Activated T-cell treated with anti-CD3 and anti-CD28 coated beads, Interleukin-2, amount 50 U/mL, for 72 hours (primary cell): ENCODE measurements at places on chromosomes 2 and 18. TPM values are rescaled to one million over a fixed set of nuclear protein-coding genes. Genes with fewer than 3 reads are reported as not detected.

DNA sequence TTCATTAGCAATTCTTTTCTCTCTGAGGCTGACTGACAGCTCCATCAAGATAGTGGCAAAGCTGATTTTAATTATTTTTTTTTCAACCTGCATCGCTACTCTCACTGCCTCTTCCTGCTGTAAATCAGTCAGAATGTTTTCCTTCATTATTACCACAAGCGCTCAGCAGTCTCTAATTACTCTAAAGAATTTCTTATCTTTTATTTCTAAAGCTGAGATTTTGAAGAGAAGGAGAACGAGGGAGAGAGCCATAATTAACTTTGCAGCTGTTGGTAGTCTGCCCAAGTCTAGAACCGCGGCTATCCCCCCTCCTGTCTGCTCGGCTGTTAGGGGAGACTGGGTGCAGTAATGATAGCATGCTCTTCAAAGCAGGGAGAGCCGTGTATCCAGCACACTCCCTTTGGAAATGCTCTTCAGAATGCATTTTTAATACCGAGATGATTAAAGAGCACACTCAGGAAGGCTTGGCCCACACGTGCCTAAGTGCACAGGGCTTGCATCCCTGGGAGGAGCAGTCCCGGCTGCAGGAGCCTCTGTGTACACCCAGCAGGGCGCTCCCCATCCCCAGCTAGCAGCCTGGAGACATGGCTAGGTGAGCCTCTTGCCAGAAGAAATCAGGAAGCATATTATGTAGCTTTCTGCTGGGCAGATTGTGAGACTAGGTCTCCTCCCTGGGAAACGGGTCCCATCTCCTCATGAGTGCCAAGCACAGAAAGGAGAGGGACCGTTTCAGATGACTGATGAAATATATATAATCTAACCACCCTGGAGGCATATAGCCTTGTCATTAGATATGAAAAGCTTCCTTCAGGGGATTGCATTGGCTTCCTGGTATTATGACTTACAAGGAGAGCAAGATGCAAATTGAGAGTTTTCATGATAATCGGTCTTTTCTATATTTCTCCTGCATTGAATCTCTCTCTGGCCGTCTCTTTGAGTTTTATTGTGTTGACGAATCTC lies 555.2 kb downstream of the CMPK2 start:
- H3K4me1 ChIP-seq: no peaks in the 10 kb centered on the region
- no peak overlapping the region for H3K27ac ChIP-seq
- H3K27me3 ChIP-seq: no peaks in the 10 kb centered on the region
- DNase-seq: no peak

- peaks cover 14% of the 10 kb centered on the region for H3K27me3 ChIP-seq
- no peaks in the 10 kb centered on the region for H3K4me1 ChIP-seq
- no peaks in the 10 kb centered on the region for H3K36me3 ChIP-seq
- H3K27ac ChIP-seq: no peak overlapping the region
Measured at GRCh38 chr2:64794426-64794995, 140.8 kb upstream of the SERTAD2 start.

GRCh38 chr2:85053802-85054201 lies 79.4 kb upstream of the TCF7L1 start:
- peak overlapping the region; percentile 22 for H3K27ac ChIP-seq
- H3K27me3 ChIP-seq: no peaks in the 10 kb centered on the region
- no peak overlapping the region for H3K4me3 ChIP-seq
- peaks cover 24% of the 10 kb centered on the region for H3K4me1 ChIP-seq
- peaks cover 2% of the 10 kb centered on the region for H3K36me3 ChIP-seq

DNA sequence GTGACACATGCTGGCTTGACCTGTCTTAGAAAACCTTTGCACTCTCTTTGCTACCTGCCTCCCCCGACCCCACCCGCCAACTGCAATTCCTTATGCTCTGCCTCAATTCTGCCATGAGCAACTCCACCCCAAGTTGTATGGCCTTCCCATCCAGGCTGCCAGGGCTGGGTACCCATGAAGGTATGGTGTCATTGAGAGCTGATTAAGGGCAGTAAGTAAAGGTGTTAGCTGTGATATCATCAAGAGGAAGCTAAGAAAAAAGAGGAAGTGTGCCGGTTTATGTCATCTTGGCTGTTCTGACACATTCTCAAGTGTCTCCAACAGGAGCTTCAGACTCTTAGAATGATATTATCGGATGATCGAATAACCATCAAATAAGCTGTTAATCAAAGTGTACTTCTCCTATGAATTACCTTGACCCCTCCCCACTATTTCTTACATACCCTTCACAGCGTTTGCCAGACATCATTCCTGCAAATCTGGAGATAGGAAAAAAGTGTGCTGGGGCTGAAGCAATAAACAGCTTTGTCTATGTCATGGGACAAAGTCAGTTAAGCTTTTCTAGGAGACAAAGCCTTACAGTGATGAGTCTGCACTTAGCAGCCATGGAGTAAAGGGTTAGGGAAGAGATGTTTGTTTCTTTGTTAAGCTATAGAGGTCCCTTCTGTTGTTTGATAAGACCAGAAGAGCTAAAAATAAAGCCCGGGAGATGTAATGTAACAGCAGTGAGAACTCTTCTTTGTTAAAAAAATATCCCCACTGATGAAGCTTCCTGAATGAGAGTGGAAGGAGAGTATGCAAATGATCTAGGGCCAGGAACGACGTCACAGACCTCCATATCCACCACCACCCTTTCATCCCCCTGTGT lies 40.4 kb upstream of the SMAD2 start:
- peaks cover 18% of the 10 kb centered on the region for H3K27me3 ChIP-seq
- no peaks in the 10 kb centered on the region for H3K4me1 ChIP-seq
- H3K4me3 ChIP-seq: no peak overlapping the region
- H3K27ac ChIP-seq: no peak overlapping the region

- no peak overlapping the region for H3K27ac ChIP-seq
- H3K27me3 ChIP-seq: peaks cover 56% of the 10 kb centered on the region
- H3K4me1 ChIP-seq: peaks cover 29% of the 10 kb centered on the region
- no peaks in the 10 kb centered on the region for H3K36me3 ChIP-seq
Measured at GRCh38 chr2:15940661-15941480, 521 bp downstream of the MYCN start.

DNA sequence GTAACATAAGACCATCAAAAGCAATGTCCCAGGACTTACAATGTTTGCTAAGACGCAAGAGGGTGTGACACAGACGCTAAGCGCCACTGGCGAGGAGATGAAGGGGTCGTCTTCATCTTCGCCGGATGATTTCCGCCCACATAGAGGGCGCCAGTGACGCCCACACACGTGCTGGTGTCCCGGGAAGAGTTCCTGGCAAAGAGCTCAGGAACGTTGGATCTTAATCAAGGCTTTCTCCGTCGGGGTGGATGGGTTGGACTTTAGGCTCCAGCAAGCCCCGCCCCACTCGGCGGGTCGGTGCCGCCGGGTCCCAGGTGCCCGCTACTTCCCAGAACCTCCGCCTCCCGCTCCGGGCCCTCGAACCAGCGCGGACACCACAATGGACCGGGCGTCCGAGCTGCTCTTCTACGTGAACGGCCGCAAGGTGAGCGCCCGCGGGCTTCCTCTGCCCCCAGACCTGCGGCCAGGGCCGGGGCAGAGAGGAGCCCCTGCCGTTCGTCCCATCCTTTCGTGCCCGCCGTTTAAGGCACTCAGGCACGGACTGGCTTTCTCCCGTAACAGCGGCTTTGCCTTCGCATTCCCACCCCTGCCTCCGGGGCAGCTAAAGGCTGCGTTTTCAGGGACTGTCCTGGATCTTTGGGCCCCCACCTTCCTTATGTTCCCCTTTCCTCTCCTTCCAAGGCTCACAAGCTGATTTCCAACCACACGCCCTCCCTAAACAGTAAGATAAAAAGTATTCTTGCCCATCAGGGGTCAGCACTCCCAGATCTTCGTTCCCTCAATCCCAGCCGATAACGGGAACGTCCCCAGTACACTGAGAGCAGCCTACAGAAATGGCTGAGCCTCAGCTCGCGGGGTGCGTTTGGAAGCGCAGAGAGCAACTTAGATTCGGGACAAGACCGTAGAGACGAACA lies at the start of gene AOX1:
Gene AOX1 (plus strand): TSS at position 285 of the 914 bp plus-strand sequence. CDS start 95 bp downstream, at position 380.
- no peak within 1 kb of the TSS for H3K27ac ChIP-seq
- H3K27me3 ChIP-seq: peaks cover 16% of the 10 kb centered on the region
- H3K36me3 ChIP-seq: no peaks in the 10 kb centered on the region
- DNase-seq: peak; percentile 26
- peaks cover 5% of the 10 kb centered on the region for H3K4me1 ChIP-seq

- H3K4me3 ChIP-seq: no peak overlapping the region
- H3K4me1 ChIP-seq: no peaks in the 10 kb centered on the region
- H3K27me3 ChIP-seq: peaks cover 25% of the 10 kb centered on the region
Measured at GRCh38 chr2:240916571-240917008, 10.5 kb downstream of the CROCC2 start.

- peak overlapping the region; percentile 99 for H3K4me3 ChIP-seq
- DNase-seq: no peak
- no peaks in the 10 kb centered on the region for H3K27me3 ChIP-seq
- peak overlapping the region; percentile 82 for H3K27ac ChIP-seq
- peaks cover 41% of the 10 kb centered on the region for H3K4me1 ChIP-seq
- H3K36me3 ChIP-seq: peaks cover 6% of the 10 kb centered on the region
Measured at GRCh38 chr18:63971320-63972001, 1.6 kb downstream of the SERPINB8 start.

DNA sequence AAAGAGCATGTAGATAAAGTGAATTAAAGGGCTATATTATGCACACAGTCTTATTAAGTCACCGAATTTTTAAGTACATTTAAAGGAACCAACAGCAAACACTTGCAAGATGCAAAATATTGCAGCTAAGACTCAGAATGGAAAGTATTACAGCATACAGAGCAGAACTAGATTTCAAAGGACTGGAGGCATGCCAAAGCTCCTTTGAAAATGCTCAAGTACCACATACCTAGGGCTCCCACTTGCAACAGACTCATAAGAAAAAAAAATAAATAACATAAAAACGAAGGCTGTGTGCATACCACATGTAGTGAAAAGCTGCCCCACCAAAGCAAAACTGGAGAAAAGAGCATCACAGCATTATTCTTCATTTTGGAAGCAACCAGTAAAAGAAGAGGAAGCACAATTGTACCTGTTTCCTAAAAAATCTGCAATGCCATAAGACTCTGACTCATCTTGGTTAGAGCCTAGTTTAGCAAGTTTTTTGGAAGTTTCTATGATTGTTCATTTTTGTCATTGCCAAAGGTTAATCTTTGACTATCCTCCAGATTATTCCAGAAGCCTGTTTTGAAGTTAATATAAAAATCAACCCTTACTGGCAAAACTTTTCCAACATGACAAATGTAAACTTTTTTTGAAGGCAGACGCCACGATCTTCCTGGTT lies 306.0 kb upstream of the COL3A1 start:
- no peak for DNase-seq
- no peaks in the 10 kb centered on the region for H3K27me3 ChIP-seq
- no peak overlapping the region for H3K27ac ChIP-seq
- H3K36me3 ChIP-seq: no peaks in the 10 kb centered on the region
- H3K4me1 ChIP-seq: no peaks in the 10 kb centered on the region

DNA sequence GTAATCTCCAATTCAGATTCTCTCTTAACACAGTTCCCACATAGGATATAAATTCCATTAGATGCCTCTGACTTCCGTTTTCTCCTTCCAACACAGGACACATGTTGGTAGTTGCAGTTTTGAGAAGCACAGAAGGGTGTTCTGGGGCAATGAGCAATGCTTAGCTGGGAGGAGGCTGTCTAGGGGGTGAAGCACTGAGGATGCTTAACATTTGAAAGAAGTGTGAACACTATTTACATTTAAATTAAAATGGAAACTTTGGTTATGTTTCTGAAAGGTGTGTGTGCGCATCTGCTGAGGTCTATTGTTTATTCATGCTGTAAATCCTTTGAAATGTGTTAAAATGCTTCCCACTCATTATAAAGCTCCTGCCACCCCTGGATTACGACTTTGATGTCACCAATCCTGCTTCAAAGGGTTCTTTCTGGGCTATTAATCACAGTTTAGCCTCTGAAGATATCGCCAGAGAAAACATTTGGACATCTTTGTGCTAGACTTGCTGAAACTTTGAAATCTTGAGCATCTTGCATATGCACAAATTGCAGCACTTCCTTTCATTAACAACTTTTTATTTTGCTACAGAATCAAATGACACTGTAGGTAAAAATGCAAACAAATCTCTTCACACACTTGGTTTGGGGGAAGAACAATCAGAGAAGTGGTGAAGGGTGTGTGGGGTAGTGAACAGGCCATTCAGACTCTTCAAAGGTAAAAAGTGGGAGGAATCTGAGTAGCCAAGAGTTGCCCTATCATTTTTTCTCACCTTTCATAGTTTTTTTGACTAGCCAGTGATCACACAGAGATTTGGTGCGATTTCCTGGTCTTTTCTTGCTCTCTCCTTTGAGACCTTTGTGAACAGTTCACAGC lies 258.4 kb downstream of the MYO3B start:
- peaks cover 18% of the 10 kb centered on the region for H3K27me3 ChIP-seq
- no peak overlapping the region for H3K4me3 ChIP-seq

DNA sequence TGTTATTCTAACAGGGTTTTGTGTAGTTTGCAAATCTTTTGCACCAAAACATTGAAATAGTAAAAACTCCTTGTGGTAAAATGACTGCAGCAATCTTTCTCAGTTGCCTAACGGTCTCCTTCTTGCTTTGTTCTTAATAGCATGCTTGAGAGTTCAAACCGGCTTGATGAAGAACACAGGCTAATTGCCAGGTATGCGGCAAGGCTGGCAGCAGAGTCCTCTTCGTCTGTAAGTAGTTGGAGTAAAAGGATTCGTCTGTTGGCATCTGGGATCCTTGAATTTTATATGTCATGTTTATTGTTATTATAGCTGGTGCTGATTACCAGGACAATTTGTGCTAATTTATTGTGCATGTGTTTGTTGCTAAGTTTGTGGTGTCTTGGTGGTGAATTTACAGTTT lies 138.1 kb downstream of the DTNA start:
- no peaks in the 10 kb centered on the region for H3K4me1 ChIP-seq
- H3K4me3 ChIP-seq: no peak overlapping the region
- DNase-seq: no peak
- H3K27ac ChIP-seq: no peak overlapping the region
- peaks cover 41% of the 10 kb centered on the region for H3K27me3 ChIP-seq
- no peaks in the 10 kb centered on the region for H3K36me3 ChIP-seq

GRCh38 chr2:189293164-189293563 lies 113.6 kb upstream of the COL5A2 start:
- H3K36me3 ChIP-seq: no peaks in the 10 kb centered on the region
- no peaks in the 10 kb centered on the region for H3K27me3 ChIP-seq
- no peak for DNase-seq
- H3K4me3 ChIP-seq: no peak overlapping the region
- peaks cover 60% of the 10 kb centered on the region for H3K4me1 ChIP-seq

The PSMA8 gene
- total RNA-seq: 0.81 TPM

The ATP6V1C2 gene
- 0.21 TPM for total RNA-seq

The DNAH7 gene
- 0.02 TPM for total RNA-seq
